ENCODE measurements at places on chromosomes 7 and 10.

GRCh38 chr7:109284943-109285342 lies 715.3 kb downstream of the DNAJB9 start:
- no peak for DNase-seq

GRCh38 chr7:116999311-116999710 lies 46.0 kb downstream of the ST7 start:
- no peak for DNase-seq

- no peak for DNase-seq
These were observed 150.4 kb upstream of the PRPS1L1 start for GRCh38 chr7:18177815-18178660.

GRCh38 chr7:144857463-144857862 lies 21.6 kb upstream of the TPK1 start:
- no peak for DNase-seq

GRCh38 chr10:88623835-88624234 lies 37.3 kb downstream of the LIPJ start:
- DNase-seq: no peak

GRCh38 chr7:24840563-24840962 lies 83.3 kb upstream of the GSDME start:
- DNase-seq: no peak

GRCh38 chr7:79401254-79401653 lies 52.2 kb downstream of the MAGI2 start:
- DNase-seq: no peak

- DNase-seq: no peak
These were observed 433.9 kb downstream of the GLRX3 start for GRCh38 chr10:130570074-130570473.
